Activated CD4-positive, alpha-beta T cell treated with anti-CD3 and anti-CD28 coated beads, Interleukin-2, amount 10 ng/mL, durations not matched to agents 24 days and 14 days (primary cell): ENCODE measurements at places on chromosomes 2 and 18. TPM values are rescaled to one million over a fixed set of nuclear protein-coding genes. Genes with fewer than 3 reads are reported as not detected.

DNA sequence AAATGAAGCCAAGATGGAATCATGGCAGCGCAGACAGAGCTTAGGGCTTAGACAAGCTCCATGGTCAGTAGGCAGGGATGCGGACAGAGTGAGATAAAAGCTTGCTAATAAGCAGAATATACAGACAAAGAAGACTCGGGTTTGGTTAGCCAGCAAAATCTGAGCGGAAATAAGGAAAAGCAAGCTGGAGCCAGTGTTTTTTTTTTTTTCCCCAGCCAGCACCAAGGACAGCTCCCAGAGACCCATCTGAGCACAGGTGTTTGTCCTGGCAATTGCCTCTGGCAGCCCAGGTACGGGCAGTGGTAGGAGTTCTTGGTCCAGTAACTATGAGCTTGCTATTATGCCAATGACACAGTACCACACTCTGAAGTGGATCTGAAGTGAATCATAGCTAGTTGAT is 187.6 kb downstream of the ADCYAP1 start:
- no peak for DNase-seq

DNA sequence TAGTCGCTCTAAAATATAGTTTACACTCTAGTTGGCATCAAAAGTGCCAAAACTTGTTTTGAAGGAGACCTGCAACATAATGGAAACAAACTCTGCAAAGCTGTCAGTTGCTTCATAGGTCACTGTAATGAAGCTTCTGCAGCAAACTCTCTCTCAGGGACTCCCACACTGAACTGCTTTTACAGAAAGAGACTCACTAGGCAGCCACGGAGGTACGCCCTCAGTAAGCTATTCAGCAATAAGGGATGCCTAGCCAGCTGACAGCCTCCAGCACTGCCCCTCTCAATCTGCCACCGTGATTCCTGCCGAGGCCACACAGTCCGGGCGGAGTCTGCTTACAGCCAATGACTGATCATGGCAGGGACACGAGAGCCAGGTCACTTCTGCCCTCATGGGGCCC is 51.1 kb downstream of the COLEC12 start:
- no peak for DNase-seq

GRCh38 chr2:105179469-105180372 is 61.8 kb upstream of the GPR45 start:
- no peak for DNase-seq

DNA sequence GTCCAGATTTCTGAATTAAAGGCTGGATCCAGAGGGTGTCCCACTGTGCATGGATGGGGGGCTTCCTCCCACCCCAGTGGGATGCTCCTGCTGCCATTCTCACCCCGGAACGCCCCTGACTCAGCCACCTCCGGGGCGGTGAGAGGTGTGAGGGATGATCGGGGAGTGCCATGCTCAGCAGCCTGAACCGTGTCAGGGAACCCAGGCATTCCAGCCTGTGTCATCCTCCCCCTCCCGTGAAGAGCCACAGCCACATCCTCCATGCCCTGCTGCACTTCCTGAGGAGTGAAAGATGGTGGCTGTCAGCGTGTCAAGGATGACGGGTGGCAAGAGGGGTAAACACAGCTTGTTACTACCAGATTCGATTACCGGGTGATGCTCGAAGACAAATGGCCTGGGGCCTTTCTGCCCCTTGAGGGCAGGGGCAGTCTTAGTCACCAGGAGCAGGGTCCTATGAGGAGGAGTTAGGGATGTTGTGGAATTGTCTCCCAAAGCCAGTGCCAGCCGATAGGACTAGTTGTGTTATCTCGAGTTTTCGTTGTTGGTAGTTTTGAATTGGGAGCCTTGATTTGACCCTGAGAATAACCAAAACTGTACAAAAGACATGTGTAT is 80.8 kb downstream of the TCF7L1 start:
- DNase-seq = no peak

The ZDBF2 gene
- total RNA-seq = 9.9 and 10.5 TPM in 2 replicates
